NCI-H226 (cell line): ENCODE measurements at places on chromosomes 4 and X.

GRCh38 chrX:10519278-10519677, 101.1 kb downstream of the MID1 start:
- no peak for DNase-seq

DNA sequence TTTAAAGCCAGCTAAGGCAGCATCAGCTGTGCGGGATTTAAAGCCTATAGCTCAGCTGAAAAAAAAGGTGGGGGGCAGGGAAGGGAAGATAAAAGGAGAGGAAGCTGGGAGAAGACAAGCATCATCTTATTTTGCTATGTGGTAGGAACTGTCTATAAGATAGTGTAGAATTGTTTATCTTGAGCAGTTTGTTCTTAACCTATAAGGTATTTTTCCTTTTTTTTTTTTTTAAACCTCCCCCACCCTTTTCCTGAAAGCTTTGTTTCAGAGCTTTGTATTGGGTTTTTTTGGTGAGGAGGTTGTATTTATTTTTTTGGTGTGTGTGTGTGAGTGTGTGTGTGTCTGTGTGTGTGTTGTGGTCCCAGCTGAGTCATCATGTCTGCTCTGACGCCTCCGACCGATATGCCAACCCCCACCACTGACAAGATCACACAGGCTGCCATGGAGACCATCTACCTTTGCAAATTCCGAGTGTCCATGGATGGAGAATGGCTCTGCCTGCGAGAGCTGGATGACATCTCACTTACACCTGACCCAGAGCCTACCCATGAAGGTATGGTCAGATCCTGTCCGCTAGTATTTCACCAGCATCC, 531 bp downstream of the RUFY3 start:
- DNase-seq, result no peak

DNA sequence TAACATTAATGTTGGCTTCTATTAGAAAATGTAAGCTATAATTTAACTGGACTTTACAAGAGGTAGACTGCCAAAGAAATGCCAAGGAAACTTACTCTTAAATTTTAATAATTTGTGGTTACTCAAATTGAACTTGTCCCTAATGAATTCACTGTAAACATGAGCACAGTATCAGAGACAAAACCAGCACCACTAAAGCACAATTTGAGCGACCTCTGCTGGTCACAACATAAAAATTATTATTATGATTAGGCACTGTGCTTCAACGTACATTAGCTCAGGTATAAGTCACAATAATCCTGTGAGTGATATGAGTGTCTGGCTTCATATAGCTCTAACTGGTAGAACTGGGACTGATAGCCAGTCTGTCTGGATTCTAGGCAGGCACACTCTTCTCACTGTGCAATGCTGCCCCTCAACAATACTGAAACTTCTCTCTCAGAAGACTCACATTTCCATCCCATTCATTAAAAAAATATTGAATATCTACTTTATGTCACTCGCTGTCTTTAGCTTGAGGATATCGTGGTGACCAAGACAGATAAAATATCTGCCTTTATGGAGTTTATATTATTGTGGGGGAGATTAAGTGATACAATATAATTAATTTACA, 8.0 kb downstream of the NUDT6 start:
- no peak for DNase-seq

GRCh38 chrX:77595848-77596247, 148.7 kb downstream of the FGF16 start:
- DNase-seq, result no peak

DNA sequence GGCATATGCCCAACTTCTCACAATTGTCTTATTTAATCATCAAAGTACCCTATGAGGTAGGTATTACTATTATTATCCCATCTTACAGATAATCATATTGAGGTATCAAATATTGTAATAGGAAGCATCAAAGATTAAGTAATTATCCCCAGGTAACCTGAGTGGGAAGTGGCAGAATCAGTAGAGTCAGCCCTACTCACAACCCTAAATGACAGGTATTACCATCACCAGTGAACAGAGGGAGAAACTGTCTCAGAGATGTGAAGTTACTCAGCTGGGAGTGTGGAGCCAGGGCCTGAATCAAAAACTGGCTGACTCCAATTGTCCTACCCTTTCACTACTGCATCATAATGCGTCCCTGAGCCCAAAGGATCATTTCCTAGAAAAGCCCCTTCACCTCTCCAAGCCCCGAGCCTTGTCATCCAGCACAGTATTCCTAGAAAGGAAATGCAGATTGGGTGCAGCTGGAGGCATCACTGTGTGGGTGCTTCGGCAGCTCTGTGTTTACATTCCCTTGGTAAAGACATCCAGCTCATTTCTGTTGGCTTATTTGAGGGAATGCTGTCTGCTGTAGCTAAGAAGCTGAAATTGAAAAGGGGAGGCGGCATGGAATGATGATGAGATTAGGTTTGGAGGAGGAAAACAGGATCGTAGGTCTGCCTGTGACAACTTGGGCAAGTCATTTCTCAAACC, 72.8 kb downstream of the DHX15 start:
- DNase-seq, result no peak

DNA sequence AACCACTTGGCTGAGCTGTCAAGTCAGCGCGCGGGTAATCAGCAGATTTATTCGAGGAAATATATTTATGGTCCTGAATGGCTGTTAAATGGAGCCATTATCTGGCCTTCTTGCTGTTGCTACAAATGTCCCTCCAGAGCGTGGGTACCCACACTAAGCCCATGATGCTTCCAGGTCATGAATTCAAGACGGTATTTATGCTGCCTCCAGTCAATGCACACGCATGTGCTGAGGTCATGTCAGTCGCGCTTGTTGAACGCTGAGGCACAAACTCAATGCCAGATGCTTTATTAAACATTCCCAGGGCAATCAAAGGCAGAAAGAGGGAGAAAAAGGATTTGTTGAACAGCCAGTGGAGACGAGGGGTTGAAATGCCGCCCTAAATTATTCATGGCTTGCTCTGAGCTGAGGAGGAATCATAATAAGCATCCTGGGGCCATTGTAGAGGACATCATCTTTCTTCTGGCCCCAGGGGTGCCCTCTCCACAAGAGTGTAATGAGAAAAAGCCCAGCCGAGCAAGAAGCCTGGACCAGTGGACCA, 36.1 kb upstream of the CLDN24 start:
- no peak for DNase-seq

GRCh38 chr4:125191232-125191631, 123.5 kb upstream of the FAT4 start:
- peak; percentile 22 for DNase-seq

GRCh38 chrX:15507005-15507404, 6.4 kb downstream of the BMX start:
- no peak for DNase-seq

DNA sequence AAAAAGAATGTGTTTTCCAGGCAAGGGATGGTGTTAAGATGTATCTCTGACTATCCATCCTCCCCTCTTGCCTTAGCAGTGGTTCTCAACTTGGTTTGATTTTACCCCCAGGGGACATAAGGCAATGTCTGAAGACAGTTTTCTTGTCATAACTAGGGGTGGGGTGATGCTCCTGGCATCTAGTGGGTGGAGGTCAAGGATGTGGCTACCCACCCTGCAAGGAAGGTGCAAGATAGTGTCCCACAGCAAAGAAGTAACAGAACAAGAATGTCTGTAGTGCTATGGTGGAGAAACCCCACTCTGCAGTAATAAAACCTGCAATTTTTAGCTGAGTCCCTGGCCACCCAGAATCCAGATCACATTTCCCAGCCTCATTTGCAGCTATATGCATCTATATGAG, 81.2 kb upstream of the TBL1X start:
- no peak for DNase-seq

GRCh38 chrX:155434906-155435743, 23.3 kb downstream of the F8A3 start:
- peak; percentile 13 for DNase-seq

- peak; percentile 44 for DNase-seq
Measured at GRCh38 chr4:126733301-126733700, 899.5 kb upstream of the INTU start.

DNA sequence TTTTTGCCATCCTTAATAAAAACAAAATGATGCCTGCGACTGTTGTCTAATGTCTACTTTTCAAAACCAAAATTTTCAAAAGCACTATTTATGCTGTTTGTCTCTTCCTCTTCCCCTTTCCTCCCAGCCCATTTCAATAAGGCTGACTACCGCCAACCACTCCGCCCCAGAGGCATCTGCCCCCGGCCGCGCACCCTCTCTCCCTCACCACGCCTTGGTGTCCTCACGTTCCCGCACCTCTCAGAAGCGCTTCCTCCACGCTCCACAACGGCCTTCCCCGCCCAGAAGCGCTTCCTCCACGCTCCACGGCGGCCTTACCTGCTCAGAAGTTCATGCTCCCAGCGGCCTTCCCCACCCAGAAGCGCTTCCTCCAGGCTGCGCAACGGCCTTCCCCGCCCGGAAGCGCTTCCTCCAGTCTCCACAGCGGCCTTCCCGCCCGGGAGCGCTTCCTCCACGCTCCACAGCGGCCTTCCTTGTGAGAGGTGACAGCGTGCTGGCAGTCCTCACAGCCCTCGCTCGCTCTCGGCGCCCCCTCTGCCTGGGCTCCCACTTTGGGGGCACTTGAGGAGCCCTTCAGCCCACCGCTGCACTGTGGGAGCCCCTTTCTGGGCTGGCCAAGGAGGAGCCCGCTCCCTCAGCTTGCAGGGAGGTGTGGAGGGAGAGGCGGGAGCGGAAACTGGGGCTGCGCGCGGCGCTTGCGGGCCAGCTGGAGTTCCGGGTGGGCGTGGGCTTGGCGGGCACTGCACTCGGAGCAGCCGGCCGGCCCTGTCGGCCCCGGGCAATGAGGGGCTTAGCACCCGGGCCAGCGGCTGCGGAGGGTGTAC, 490.4 kb upstream of the ZFP42 start:
- no peak for DNase-seq

DNA sequence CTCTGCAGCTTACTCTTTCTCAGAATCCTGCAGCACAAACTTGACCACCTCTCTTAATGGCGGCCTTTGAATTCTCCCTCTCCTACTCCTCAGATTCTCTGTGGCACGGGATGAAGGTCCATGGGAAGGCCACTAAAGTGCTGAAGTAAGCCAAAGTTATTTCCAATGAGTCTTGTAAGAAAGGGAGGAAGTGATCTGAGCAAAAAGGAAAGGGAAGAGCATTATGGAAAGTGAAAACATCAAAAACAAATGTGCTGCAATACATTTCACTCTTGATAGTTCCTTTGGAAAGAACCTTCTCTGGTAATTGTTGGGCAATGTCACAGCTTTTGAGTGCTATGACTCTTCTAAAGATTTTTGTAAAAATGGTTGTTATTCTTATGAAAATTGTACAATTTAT, 54.3 kb upstream of the CAMK2D start:
- no peak for DNase-seq

DNA sequence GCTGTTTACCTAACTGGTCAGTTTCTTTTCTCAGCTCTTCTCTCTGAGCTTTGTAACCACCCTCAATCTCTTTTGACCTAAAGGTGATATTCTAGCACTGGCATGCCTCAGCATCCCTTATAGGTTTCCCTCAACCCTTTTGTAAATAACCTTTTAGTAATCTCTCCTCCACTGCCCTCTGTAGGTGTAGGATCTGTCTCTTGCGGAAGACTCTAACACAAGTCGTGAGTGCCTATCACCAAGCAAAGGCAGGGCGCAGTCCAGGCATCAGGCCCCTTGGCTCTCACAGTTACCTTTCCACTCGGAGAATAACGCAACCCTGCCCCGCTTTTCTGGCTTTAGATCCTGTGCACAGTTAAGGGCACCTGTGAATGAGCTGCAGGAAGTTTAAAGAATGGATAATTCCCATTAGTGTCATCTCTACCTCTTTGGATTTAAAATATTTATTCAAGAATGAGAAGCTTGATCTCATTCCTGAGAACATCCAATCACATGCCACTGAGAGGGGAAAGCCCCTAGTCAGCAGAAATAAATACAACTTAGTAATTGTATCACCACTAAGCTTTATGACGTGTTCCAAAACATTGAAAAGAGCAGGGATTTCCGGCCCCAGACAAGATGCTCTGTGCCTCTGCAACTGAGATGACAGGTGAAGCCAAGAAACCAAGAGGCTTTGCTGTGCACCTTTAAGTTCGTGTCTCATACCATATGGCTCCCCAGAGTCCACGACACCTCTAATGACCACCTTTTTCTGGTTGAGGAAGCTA, 58.8 kb downstream of the SPINK2 start:
- no peak for DNase-seq

GRCh38 chr4:156949373-156949814, 22.2 kb downstream of the PDGFC start:
- DNase-seq, result peak; percentile 91

DNA sequence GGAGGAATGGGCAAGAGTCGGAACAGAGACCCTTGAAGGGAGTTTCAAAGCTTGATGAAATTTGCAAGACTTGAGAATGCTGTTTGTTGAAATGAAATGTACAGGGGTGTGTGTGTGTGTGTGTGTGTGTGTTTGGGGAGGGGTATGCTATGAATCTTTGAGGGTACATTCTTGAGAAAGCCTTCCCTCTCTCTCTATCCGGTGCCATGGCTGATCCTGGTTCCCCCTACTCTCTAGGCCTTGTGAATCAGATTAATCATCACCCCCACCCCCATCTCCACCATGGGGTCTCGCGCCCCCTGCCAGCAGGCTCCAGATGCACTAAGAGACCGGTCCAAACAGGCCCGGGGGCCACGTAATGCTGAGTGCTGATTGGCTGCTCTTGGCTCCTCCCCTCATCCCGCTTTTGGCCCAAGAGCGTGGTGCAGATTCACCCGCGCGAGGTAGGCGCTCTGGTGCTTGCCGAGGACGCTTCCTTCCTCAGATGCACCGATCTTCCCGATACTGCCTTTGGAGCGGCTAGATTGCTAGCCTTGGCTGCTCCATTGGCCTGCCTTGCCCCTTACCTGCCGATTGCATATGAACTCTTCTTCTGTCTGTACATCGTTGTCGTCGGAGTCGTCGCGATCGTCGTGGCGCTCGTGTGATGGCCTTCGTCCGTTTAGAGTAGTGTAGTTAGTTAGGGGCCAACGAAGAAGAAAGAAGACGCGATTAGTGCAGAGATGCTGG, at the start of gene HTR2C:
Gene HTR2C, plus strand, starts transcription at position 441 of the 729 bp plus-strand sequence. CDS start 142,851 bp downstream, outside the sequence.
- DNase-seq, result no peak

- DNase-seq, result peak; percentile 17
Measured at GRCh38 chr4:169202145-169202699, 68.5 kb downstream of the SH3RF1 start.
